SK-MEL-5 (cell line): ENCODE measurements at places on chromosomes 16 and 17. TPM values are rescaled to one million over a fixed set of nuclear protein-coding genes. Genes with fewer than 3 reads are reported as not detected.
A peak's percentile ranks its signal among the peaks of the same experiment; 100 is the strongest.

The SMIM22 gene
- not detected in 2 replicates for total RNA-seq

The RASL10B gene
- total RNA-seq = 3.0 and 4.3 TPM in 2 replicates

- no peak for DNase-seq
Observed at GRCh38 chr17:45223539-45224528, 2.1 kb downstream of the FMNL1 start.

- no peak for DNase-seq
Observed at GRCh38 chr16:64749346-64749745, 372.5 kb downstream of the CDH11 start.

DNA sequence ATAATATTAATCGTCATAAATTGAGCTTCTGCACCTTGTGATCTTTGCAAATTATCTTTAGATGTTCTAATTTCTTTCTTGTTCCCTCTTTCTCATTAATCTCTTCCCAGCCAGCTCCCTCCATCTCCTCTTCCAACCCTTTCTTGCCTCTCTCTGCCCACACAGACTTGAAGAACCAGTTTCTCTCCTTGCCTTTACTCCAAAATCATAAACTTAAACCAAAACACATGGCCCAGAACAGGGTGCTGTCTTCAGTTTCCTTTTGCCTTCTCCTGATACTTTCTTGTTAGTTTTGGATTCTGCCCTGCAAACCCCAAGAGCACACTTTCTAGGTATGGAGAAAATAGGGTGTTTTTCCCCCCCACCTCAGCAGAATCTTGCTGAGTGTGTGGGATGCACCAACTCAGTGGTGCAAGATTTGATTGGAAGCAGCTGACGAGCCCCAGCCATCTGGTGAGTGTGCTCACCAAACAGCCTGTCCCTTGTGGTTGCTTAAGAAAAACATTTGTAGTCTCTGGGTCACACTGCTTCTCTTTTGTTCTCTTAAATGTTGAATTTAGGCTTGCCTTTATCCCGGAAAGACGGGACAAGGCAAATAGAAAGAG lies 175.8 kb upstream of the MAF start:
- DNase-seq = peak; percentile 22

DNA sequence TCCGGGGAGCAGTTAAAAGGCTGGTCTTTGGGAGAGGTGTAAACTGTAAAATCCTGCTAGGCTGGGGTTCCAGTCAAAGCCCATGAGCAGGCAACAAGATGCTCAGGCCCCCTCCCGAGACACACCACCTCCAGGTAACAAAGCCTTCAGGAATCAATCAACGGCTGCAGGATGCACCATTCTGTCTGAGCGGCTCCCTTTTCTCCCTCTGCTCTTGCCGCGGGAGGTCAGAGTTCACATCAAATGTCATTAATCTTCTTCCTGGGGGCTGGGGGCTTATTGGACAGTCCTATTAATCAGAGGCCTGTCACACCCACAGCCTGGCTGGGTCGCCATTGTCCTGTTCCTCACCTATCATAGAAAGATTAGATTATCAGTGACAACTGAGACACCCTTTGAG lies 11.9 kb upstream of the CCDC182 start:
- no peak for DNase-seq

DNA sequence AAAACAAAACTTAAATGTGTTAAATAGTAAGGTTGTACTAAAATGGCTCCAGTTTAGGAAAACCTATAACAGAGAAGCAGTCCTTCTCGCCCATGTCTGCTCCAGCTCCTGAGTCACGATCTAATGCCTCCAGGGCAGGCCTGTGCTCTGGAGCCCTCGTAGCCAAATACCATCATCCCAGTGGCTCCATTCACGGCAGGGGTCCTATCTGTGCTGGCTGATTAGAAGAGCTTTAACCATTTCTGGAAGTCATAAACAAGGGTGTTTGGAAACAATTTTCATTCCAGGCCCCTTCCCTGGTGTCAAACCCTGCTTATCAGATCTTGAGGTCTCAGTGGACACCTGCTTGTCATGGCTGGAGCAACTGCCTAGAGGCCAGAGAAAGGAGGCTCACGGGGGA lies 336.9 kb downstream of the SOX9 start:
- peak; percentile 51 for DNase-seq
